ENCODE measurements at places on chromosomes 11 and 22.

GRCh38 chr11:2566223-2567025 lies 121.6 kb downstream of the KCNQ1 start:
- DNase-seq: no peak

GRCh38 chr22:48448821-48449220 lies 1378.9 kb downstream of the BRD1 start:
- DNase-seq: no peak

DNA sequence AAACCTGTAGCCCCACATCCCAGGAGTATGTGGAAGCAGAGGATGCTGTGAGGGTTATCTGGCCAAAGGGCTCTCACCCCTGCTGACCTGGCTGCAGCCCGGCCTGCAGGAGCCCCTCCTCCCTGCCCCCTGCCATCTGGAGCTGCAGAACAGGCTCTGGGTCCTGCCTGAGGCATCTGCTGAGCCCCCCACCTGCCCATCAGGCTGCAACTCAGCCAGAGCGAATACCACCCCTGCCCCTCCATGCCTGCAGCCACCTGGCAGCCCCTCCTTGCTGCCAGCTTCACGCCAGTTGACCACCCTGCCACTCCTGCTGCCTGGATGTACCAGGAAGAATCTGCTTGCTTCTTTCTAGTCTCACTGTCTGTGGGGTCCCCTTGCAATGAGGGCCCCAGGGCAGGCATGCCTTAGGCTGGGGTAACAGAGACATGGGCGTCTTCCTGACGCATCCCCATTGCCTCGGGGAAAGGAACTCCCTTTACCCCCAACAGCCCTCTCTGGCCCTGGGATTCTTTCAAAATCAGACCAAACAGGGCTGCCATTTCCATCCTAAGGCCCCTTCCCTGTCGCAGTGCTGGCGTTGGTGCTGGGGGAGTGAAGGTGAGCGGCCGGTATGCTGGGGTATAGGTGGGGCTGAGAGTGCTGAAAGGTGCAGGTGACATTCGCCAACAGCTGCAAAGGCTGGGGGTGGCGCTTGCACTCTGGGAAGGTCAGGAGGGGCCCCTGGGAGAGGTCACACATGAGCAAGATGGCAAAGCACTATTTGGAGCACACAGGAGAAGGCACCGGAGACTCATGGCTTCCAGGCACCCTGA lies 1334.6 kb downstream of the TBC1D22A start:
- no peak for DNase-seq

DNA sequence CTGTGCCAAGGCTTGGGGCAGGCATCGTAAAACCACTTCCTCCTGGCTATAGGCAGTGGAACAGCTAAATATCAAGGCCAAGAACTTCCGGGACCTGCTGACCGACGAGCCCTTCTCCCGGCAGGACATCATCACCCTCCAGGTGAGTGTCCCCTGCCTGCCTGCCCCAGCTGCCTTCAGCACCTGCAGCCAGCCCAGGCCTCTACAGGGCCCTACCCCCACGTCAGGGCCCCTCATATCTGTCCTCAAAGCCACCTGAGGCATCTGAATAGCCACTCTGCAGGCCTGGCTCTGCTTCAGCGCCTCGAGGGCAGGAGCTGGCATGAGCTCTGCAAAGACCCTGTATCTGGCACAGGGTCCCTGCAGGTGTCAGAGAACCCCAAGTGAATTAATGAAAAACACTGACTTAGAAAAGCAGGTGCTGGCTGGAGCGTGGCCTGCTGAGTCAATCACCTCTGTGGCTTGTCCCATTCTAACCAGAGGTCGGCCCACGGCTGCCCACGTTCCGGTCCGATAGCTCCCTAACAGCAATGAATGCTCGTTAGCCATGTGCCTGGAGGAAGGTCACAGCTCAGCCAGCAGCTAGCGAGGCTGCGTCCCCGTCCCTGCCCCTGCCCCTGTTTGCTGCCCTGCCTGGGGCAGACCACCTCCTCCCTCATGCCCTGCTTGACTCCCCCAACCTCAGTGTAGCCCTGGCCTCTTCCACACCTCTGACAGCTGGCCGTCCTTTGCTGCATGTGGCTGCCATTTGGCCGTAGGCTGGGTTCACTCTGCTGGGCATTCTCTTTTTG lies 16.8 kb downstream of the PPIL2 start:
- no peak for DNase-seq

GRCh38 chr11:74673693-74674360 lies 57.4 kb downstream of the CHRDL2 start:
- DNase-seq: no peak
